ENCODE measurements at places on chromosomes 16 and 17.

DNA sequence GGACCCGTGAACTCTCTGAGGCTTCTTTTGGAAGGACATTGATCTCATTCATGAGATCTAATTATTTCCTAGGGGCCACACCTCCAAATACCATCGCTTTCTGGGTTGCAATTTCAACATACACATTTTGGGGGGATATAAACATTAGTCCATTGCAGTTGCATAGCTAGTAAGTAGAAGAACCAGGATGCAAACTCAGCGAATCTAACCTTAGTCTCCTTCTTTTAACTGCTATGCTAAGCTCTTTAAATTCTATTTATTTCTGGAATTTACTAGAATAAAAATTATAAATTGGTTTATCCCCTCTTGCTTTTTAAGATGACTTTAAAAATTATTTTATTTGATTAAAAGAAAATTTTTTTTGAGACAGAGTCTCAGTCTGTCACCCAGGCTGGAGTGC, 232.5 kb upstream of the EEF2KMT start:
- DNase-seq, result no peak

- peak; percentile 94 for DNase-seq
Measured at GRCh38 chr17:62653002-62653825, 25.7 kb downstream of the MRC2 start.

- no peak for DNase-seq
Measured at GRCh38 chr16:86758932-86759331, 180.6 kb downstream of the FOXL1 start.

GRCh38 chr17:64540118-64540776, 33.5 kb downstream of the CEP95 start:
- DNase-seq, result no peak

GRCh38 chr17:15319452-15320010, 21.9 kb downstream of the TEKT3 start:
- DNase-seq, result no peak

DNA sequence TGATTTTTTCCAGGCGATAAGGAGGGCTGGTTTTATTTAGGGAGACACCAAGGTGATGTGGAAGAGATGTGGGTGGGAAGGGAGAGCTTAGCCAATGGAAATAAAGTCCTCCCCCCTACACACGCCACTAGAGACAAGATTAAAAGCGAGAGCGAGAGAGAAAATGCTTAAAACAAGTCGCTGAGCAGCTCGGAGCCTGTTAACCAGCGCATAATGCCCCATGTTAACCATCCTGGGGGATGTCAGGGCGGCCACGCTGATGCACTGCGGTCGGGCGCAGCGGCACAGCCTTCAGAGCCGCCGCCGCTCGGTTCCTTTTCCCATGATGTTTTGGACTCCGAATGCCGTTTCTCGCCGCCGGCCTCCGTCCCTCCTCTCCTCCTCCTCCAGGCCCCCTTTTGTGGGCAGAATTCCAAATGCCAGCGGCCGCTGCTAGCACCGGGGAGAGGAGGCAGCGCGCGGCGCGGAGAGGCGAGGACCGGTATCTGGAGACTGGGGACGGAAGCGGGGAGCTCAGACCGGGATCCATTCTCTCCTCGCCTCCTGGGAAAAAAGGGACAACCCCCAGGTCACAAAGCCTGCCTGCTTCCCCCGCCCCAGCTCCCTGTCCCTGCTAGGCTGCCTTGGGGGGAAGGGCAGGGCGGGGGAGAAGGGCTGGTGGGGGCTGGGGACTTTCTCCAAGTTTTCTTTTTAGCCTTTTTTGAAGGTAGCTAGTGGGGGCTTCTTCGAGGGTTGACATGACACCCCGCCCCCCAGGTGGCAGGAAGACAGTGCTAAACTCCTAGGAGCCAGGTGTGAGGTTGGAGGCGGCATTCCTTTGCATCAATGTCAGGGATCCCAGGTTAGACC, 98.1 kb upstream of the CCL2 start:
- DNase-seq, result no peak

DNA sequence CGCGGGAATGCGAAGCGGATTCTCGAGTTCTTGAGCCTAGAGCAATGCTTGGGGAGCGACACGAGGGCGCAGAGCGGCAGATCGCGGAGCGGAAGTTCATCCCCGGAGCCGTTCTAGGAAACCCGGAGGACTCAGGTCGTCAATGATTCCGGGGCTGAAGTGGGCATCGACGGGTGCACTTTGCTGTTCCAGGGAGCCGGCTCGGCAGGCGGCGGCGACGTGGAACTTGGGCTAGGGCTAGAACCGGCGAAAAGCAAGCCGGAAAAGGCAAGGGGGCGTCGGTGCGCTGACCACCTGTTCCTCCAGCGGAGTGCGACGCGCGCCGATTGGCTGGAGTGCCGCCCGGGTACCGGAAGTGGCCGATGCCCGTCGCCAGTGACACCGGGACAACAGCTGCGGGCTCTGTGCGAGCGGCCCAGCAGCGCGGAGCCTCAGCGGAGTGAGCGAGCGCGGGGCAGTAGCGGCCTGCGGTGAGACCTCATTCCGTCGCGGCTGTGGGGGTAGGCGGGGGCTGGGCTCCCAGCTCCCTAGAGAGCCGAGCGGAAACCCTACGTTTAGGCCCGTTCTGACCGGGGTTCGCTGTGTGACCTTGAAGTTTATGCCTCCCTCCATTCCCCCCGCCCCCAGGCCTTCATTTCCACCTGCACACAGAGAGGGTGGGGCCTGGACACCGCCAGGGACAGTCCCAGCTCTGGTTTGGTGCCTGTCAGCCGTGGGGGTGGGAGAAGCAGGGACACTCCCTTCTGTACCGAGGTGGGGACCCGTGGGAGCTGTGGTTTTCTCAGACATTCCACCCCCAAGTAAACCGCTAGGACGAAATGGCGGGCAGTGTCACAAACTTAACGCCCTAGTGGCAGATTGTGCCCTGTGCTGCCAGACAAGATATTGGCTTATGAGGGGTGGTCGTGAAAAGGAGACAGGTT, at the start of gene ZFP3:
ZFP3 (plus strand) TSS at position 362 of the 923 bp plus-strand sequence. CDS start 13,038 bp downstream, outside the sequence.
- peak; percentile 64 for DNase-seq

- DNase-seq, result no peak
Measured at GRCh38 chr16:65312071-65312470, 190.2 kb upstream of the CDH11 start.

GRCh38 chr17:57965521-57966160, 10.4 kb upstream of the CUEDC1 start:
- DNase-seq, result no peak

GRCh38 chr17:75116737-75117136, 7.0 kb downstream of the ARMC7 start:
- no peak for DNase-seq

DNA sequence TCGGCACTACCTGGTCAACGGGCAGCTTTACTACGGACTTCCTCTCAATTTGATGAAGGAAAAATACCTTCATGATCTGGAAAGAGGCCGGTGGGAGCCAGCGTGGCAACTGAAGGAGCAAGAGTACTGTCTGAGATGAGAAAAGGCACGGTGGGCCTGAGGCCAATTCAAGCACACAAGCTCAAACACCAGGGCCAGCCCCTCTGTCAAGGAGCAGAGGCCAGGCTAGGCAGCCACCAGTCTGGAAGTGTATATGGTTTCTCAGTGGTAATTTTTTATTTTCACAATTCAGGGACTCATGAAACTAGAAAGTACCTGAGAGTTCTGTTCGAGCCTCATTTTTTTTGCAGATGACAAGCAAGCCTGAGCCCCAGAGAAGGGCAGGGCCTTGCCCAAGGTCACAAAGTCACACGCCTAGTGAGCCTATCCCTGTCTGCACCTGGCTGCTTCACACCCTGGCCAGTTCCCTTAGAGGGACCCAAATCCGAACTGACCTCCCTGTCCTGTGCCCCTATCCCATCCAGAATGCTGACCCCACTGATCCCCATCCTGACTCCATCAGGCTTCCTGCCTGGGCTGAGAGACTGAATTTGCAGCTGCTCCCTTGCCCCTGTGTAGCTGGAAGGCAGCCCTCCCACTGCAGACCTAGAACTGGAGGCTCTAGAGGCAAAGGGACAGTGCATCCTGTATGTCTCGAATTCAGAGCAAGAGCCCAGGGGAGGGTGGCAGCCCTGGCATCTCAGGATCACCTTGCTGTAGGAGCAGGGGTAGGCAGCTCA, 4.8 kb upstream of the TBX2 start:
- no peak for DNase-seq

DNA sequence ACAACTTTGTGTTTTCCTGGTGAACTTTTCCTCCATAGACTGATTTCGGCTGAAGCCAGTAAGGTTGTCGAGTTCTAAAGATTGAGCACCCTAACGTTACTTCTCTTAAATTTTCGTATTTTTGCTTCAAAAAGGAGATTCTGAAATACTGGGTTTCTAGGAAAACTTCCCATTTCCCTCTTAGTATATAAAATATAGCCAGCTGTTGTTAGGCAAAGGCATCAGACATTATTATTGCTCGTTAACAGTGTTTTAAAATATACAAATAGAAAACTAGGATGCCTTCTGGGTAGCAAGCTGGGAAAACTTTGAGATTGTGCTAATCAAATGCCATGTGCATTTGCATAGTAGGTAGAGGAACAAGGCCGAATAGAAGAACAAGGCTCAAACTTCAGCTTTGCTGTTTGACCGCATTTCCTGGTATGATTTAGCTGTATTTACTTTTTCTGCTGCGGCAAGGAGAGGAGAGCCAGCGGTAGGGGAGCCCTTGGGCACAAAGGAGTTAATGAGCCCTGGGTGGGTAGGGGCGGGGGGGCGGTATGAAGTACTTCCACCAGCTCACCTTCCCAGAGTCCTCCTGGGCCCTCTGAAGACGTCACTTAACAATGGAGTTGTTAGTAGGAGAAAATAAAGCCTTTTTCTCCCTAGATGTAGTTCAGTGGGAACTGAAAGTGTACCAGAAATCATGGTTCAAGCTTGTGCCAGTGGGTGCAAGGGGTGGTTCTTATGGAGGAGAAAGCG, 151.9 kb downstream of the MSI2 start:
- no peak for DNase-seq

- DNase-seq, result no peak
Measured at GRCh38 chr17:67151717-67152116, 93.3 kb downstream of the HELZ start.

DNA sequence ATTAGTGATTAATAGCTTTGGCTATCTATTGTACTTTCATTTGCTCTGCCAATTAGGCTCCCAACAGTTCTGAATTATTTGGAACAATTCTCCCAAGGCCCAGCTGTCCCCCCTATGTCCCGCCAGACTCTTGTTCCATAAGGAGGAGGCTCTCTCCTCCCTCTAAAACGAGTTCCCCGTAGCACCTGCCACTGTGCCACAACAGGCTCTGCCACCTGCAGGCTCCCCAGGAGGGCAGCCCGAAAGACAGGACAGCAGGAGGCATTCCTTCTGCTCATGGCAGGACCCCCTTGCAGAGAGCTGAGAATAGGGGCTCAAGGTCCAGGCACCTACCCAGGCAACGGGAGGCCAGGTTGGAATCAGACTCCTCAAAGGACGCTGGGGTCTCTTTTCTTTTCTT, 9.0 kb downstream of the PITPNM3 start:
- DNase-seq, result no peak

DNA sequence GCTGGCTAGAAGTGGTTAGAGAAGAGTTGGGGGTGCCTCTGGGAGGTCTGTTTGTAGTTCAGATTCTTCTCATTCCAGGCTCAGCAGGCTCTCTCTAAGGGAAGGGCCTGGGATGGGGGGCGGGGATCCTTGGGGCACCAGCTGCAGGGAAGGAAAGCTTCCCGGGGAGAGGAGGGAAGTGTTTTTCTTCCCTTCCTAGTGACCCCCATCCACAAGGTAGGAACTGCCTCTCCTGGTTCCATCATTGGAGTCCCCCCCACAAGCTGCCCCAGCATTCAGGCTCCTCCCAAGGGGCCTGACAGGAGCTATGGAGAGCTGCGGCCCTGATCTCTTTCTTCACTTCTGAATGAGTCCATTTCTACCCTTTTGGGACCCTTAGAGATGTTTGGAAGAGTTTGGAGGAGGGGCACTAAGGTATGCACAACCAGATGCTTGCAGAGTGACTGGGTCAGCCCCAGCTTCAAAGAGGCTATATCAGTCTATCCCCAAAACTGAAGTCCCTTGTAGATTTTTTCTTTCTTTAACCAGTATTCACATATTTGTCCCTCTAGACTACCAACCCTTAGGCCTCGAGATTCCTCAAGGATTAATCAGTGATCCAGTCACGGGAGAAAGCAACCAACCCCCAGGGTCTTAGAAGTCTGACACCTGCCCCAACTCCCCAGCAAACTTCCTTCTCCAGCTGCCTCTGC, 13.9 kb upstream of the FZD2 start:
- DNase-seq, result no peak

- no peak for DNase-seq
Measured at GRCh38 chr17:29592850-29593551, at the start of gene ANKRD13B. Gene ANKRD13B, plus strand, starts transcription at chr17:29593132. Its CDS starts 490 bp downstream, at chr17:29593622.

- no peak for DNase-seq
Measured at GRCh38 chr17:82605939-82606600, 42.2 kb downstream of the WDR45B start.

GRCh38 chr17:67632141-67632540, 85.6 kb upstream of the NOL11 start:
- DNase-seq, result no peak

- DNase-seq, result no peak
Measured at GRCh38 chr17:70256751-70257150, 87.4 kb downstream of the KCNJ2 start.

DNA sequence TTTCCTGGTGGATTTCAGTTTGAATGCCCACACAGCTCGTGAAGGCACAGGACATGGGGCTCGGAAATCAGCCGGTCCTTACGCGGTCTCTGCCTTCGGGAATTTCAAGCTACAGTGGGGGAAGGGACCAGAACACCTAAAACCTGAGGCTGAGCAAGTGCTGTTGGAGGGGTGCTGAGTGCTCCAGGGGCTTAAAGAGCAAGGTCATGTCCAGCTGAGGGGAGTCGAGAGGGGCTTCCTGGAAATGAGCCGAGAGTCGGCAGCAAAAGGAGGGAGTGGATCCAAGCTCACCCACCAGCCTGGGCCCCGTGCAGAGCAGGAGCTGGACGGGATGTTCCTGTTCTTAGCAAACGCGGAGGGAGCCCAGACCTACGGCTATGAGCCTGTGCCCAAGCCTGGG, 73.2 kb upstream of the RPL38 start:
- DNase-seq, result no peak

DNA sequence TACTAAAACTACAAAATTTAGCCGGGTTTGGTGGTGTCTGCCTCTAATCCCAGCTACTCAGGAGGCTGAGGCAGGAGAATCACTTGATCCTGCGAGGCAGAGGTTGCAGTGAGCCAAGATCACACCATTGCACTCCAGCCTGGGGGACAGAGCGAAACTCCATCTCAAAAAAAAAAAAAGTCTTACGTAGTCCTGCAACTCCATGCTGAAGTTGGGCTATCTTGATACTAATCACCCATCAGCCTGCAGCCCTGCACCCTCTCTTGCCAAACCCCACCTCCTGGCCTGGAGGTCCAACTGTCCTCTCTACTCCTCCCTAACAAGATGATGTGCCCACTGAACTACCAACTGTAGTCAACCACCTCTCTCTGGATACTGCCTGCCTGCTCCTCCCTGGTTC, 4.8 kb downstream of the TMEM170A start:
- no peak for DNase-seq
